ENCODE measurements at places on chromosomes 1 and 21. TPM values are rescaled to one million over a fixed set of nuclear protein-coding genes. Genes with fewer than 3 reads are reported as not detected.

The EPHB2 gene
- 12.4 TPM for polyA plus RNA-seq

The DPH5 gene
- polyA plus RNA-seq, result 53.8 TPM

The SRGAP2 gene
- polyA plus RNA-seq, result 36.3 TPM

The CRYAA gene
- polyA plus RNA-seq, result not detected

The FCRL4 gene
- not detected for polyA plus RNA-seq

The HAO2 gene
- polyA plus RNA-seq, result 100 TPM

The KRTAP12-2 gene
- polyA plus RNA-seq, result not detected

The NPR1 gene
- 36.2 TPM for polyA plus RNA-seq

The NBPF4 gene
- not detected for polyA plus RNA-seq

The HSD3B2 gene
- 1.6 TPM for polyA plus RNA-seq

The FMO5 gene
- 8.8 TPM for polyA plus RNA-seq

The OR2AJ1 gene
- polyA plus RNA-seq, result not detected

The LRRC38 gene
- 7.7 TPM for polyA plus RNA-seq

The TSACC gene
- polyA plus RNA-seq, result 2.2 TPM

The CAPN8 gene
- polyA plus RNA-seq, result 0.20 TPM

The SNX7 gene
- 30.1 TPM for polyA plus RNA-seq

The CA6 gene
- polyA plus RNA-seq, result not detected

The PAQR7 gene
- 13.4 TPM for polyA plus RNA-seq

The FAM131C gene
- 1.8 TPM for polyA plus RNA-seq

The SAMD13 gene
- polyA plus RNA-seq, result 8.1 TPM

The SMPDL3B gene
- 13.1 TPM for polyA plus RNA-seq

The FOXO6 gene
- polyA plus RNA-seq, result 2.4 TPM

The C1orf115 gene
- polyA plus RNA-seq, result 22.0 TPM

The S100A16 gene
- 107 TPM for polyA plus RNA-seq

The IL19 gene
- 0.96 TPM for polyA plus RNA-seq

The CASQ1 gene
- polyA plus RNA-seq, result 0.26 TPM

The C1orf53 gene
- polyA plus RNA-seq, result 3.4 TPM

The RGL1 gene
- 46.7 TPM for polyA plus RNA-seq

The GCSAML gene
- polyA plus RNA-seq, result 0.82 TPM

The IL20 gene
- not detected for polyA plus RNA-seq

The GBP4 gene
- 4.2 TPM for polyA plus RNA-seq

The NKAIN1 gene
- polyA plus RNA-seq, result 4.0 TPM

The HUNK gene
- 16.3 TPM for polyA plus RNA-seq

The RXFP4 gene
- polyA plus RNA-seq, result 0.14 TPM

The NR5A2 gene
- 1.9 TPM for polyA plus RNA-seq

The C1orf141 gene
- polyA plus RNA-seq, result not detected

The MRPL37 gene
- polyA plus RNA-seq, result 75.7 TPM

The CLCA1 gene
- not detected for polyA plus RNA-seq

The KLHDC7A gene
- 0.23 TPM for polyA plus RNA-seq

The PLEKHA6 gene
- polyA plus RNA-seq, result 46.3 TPM

The TRAPPC10 gene
- 36.2 TPM for polyA plus RNA-seq

The MSH4 gene
- 0.39 TPM for polyA plus RNA-seq

The IGSF3 gene
- 18.6 TPM for polyA plus RNA-seq

The FLG2 gene
- polyA plus RNA-seq, result 0.13 TPM

The RSRP1 gene
- 224 TPM for polyA plus RNA-seq

The WNT4 gene
- 0.75 TPM for polyA plus RNA-seq

The FAM72B gene
- 3.8 TPM for polyA plus RNA-seq

The USP25 gene
- 50.9 TPM for polyA plus RNA-seq

The IQGAP3 gene
- polyA plus RNA-seq, result 11.6 TPM
